NCI-H1048 (cell line): ENCODE measurements at places on chromosomes 6 and 20.

- no peak for DNase-seq
Measured at GRCh38 chr6:139520321-139520768, 145.9 kb upstream of the CITED2 start.

DNA sequence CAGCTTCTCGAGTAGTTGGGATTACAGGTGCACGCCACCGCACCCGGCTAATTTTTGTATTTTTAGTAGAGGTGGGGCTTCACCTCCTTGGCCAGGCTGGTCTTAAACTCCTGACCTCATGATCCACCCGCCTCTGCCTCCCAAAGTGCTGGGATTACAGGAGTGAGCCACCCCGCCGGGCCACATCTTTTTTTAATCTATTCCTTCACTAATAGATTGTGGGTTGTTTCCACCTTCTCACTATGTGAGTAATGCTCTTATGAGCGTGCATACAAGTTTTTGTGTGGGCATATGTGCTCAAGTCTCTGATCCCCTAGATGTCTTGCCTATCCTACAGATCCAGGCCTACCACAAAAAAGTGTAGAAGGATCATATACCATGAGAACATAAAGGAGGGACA is 30.7 kb downstream of the CARMIL1 start:
- no peak for DNase-seq

DNA sequence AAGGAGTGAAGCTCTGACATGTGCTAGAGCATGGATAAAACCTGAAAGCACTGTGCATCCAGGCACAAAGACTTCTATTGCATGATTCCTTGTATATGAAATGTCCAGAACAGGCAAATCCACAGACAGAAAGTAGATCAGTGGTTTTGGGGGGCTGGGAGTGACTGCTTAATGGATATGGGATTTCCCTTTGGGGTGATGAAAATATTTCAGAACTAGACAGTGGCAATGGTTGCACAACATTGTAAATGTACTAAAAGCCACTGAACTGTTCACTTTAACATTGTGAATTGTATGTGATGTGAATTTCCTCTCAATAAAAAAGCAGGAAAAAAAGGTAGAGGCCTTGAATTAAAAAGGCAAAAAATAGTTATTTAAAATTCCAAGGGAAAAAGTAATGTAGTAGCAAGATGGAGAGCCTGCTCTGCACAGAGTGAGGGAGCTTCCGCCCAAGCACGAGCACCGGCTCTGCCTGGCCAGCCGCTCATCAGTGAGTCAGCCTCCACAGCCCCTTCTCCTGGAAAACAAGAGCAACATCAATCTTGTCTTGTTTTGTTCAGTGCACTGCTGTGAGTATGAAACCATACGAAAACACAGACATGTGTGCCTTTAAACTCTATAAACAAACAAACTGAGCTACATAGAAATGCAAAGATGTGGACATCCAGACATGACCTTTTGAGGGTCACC is 74.6 kb upstream of the THBS2 start:
- no peak for DNase-seq

DNA sequence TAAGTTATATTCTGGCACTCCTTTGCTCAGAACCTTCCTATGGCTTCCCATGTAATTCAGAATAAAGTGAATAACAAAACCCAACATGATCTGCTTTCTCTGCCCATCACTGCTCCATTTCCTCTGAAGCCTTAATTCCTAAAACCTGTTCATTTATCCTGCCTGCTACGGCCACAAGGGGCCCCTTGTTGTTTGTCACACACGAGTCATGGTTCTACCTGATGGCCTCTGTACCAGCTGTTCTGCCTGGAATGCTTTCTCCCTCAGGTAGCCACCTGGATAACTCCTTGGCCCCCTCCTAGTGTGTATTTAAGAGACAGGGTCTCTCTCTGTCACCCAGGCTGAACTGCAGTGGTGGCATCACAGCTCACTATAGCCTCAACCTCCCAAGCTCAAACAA is 26.8 kb downstream of the ERGIC3 start:
- no peak for DNase-seq

- no peak for DNase-seq
Measured at GRCh38 chr6:118649918-118650581, 1.3 kb downstream of the CEP85L start.

DNA sequence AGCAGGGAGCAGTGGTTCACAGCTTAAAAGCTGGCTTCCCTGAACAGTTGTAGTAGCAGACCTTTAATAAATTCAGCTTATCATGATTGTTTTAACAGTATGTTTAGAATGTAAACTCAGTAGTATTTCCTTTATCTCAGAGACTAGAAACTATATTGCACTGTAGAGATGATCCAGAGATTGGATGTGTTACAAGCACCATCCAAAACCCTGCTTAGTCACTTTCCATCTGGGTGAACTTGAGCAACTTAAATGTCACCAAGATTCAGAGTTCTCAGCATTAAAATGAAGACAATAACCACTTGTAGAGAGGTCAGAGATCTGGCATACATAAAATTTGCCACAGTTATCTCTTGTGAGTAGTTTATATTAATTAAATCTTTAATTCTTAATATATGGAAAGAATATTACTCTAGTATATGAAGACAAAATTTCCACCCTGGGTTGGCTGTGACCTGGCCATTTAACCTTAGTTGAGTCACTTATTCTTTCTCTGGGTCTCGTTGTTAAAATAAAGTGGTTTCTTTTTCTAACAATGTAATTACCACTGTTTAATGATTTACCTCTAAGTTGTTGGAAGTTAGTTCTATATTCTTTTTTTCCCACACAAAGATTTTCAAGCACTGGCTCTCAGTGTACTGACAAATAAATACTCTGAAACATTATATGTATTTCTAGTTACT is 239.2 kb upstream of the FKBP1C start:
- DNase-seq = no peak

DNA sequence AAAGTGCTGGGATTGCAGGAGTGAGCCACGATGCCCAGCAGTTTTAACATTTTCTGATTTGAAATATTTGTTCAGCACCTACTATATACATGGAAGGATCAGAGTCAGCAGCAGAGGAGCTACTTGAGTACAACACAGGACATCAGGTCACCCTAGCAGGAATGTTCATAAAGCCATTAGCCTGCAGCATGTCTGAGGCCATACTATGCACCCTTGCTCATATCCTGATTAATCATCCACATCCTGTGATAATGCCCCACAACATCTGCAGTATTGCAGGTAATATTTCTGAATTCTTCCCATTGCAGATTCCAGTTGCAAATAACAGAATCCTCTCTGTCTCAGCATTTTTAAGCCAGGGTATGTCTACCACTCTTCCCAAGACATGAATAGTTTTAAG is 171.0 kb upstream of the PRND start:
- DNase-seq = no peak

DNA sequence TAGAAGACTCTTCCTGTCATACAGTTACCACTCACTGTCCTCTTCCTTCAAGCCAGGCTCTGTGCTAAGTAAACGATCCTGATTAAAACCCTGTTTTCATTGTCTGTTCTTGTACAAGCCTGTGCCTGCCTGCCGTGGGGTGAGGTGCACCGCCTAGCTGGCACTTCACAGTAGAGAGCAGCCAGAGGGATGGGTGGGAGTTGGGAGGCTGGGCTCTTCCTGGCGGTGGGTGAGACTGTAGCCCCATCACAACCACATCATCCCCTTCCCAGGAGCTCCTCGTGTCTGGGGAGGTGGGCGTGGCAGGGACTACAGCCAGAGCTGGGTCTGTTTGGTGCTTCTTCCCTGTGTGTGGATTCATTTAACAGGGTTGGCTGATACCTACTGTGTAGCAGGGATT is 382.0 kb downstream of the TAF4 start:
- DNase-seq = no peak

- no peak for DNase-seq
Measured at GRCh38 chr6:20564269-20564668, 30.0 kb downstream of the CDKAL1 start.

- no peak for DNase-seq
Measured at GRCh38 chr6:13421425-13422059, 65.9 kb downstream of the GFOD1 start.

DNA sequence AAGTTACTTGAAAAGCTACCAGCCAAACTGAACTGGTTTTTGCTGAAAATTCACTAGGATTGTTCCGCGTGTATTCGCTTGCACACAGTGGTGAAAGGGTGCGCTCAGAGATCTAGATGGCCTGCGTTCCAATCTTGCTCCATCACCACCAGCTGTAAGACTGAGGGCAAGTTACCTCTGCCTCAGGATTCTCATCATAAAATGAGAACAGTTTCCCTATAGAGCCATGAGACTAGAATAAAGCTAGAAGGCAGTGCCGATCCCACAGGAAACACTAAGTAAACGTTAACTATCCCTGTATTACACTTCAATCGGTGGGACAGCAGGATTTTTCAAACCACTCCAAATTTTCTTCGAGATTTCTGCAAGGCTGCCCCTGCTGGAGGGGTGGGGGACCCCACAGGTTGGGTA is 838 bp downstream of the AHCY start:
- no peak for DNase-seq

DNA sequence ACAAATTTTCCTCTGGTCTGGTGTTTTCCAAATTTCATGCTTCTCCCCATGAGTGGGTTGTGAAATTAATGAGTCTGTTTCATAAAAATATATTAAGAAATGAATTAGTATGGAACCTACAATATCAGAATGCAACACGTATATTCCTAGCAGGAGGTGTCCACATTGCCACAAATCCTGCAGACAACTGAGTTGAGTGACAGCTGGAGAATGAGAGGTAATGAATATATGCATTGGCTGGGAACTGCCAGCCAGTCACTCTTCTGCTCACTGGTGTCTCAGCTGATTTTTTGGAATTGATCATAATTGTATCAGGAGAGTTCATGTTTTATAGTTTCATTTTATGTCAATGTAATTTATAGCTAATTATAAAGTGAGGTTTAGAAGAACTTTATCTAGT is 6.3 kb upstream of the ARFGEF3 start:
- DNase-seq = no peak

- no peak for DNase-seq
Measured at GRCh38 chr6:29976253-29976587, 33.9 kb downstream of the HLA-A start.

GRCh38 chr20:10511509-10512251 is 76.6 kb downstream of the SLX4IP start:
- DNase-seq = no peak

DNA sequence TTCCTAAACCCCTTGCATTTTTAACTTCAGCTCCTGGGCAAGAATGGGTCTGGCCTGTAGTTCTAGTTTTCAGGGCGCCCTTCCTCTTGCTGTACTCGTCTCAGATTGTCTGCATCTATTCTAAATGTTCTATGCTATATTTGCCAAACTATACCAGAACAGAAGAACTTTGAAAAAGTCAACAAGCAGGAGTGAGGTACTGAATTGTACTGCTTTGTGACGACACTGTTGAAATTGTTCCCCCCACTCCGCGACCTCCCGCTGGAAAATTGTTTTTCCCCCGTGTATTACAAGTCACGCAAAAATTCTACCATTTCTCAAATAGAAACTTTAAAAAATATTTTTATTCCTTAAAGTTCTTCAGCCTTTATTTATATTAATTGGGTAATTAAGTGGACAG is 73.9 kb downstream of the CBFA2T2 start:
- no peak for DNase-seq
